ENCODE measurements at places on chromosomes 11 and 22.
A peak's percentile ranks its signal among the peaks of the same experiment; 100 is the strongest.

DNA sequence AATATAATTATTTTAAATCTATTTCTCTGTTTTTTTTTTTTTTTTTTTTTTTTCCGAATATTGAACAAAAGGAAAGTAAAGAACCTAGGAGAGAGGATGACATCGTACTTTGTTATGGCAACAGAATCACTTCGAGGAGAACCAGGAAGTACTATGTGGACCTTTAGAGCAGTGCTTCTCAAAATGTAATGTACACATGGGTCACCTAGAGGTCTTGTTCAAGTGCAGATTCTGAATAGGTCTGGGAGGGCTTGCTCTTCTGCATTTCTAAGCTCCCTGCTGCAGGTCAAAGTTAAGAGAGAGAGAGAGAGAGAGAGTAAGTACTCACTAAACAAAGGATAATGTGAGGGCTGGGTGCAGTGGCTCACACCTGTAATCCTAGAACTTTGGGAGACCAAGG lies 419.5 kb upstream of the TENM4 start:
- DNase-seq: no peak

DNA sequence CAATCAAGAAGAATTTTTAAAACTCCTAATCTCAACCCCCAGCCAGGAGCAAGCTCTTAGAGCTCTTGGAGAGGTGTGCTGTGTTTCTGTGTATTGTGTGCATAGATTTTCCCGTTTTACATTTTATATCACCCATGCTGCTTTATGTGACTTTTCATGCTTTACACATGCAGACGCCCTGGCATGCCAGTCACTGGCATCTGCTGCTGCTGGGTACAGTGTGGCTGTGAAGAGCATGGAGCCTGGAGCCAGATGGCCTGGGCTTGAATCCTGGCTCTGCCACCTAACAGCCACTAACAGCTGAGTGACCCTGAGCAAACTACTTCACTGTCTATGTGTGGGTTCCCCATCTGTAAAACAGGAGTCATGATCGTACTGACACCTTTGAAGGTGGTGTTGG lies 23.1 kb downstream of the POLR3H start:
- DNase-seq: no peak

DNA sequence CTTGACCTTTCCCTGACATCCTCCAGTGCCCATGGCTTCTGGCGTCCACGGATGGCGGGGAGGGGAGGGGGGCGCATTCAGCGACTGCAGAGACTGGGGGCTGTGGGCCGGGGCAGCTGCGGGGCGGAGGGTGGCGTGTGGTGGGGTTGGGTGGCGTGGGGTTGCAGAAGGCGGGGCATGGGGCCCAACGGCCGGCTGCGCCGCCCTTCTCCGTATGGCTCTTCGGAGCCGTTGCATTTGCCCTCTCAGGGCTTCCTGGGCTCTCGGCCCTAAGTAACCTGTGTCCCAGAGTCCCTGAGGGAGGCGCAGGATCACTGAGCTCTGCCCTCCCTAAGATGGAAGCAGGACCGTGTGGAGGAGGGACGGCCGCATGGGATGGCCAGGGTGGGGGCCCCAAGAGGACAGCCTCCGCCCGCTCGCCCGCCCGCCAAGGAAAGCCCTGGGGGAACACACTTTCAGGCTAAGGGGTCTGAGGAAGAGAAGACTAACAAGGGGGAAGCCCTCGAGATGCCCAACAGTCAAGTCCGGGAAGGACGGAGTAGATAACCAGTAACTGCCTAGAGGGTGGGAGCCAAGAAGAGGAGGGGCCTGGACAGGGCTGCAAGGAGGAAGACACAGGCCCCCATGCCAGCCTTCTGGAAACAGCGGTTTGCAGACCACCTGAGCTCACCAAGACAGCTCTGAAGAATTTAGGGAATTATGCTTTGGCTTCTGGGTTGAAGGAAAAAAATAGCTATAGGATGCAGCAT lies 9.2 kb upstream of the AIFM3 start:
- DNase-seq: peak; percentile 57

DNA sequence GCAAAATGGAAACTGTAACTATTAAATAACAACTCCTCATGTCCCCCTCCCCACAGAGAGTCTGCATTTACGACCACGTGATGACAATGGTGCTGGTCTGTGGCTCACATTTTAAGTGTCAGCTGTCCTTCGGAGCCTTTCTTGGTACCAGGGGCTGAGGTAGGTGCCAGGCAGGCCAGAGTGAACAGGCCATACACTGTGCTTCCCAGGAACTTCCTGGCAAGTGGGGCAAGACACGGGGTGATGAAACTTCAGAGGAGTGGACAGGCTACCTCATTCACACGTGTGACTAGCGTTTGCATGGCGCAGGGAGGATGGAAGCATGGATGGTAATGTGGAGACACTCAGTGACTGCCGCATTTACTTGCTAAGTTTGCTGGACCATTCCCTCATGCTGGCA lies 10.4 kb upstream of the YPEL1 start:
- DNase-seq: no peak

GRCh38 chr11:44814881-44815592 lies 88.3 kb downstream of the TSPAN18 start:
- no peak for DNase-seq

DNA sequence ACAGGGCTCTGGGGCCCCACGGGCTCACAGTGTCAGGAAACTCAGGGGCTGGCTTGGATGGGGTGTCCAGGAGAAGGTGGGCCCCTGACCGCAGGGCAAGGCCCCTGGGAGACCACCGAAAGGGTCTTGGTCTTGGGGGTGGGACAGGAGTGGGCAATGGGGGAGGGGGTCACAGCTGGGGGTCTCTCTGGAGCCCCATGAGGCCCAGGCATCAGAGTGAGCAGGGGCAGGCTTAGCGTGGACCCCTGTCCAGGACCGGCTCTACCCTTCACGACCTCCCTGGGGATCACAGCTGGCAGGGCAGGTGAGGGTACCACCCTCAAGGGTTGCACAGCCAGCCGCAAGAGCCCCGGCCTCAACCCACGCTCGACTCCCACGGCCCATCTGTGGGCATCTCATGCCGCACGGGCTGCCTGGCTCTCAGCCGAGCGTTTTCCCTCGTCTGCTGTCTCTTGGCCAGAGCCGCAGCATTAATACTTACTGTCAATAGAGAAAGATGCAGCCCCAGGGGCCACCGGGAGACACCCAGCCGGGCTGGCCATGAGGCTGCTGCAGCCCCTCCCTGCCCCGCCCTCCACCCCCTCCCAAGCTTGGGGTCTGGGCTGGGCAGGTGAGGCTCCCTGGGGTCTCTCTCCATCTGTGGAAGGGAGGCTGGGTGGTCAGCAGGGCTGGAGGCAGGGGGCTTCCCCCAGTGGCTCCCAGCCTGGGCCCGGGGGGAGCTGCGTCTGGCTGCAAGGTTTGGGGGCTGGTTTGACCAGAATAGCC lies 662 bp downstream of the MUC5B start:
- no peak for DNase-seq

DNA sequence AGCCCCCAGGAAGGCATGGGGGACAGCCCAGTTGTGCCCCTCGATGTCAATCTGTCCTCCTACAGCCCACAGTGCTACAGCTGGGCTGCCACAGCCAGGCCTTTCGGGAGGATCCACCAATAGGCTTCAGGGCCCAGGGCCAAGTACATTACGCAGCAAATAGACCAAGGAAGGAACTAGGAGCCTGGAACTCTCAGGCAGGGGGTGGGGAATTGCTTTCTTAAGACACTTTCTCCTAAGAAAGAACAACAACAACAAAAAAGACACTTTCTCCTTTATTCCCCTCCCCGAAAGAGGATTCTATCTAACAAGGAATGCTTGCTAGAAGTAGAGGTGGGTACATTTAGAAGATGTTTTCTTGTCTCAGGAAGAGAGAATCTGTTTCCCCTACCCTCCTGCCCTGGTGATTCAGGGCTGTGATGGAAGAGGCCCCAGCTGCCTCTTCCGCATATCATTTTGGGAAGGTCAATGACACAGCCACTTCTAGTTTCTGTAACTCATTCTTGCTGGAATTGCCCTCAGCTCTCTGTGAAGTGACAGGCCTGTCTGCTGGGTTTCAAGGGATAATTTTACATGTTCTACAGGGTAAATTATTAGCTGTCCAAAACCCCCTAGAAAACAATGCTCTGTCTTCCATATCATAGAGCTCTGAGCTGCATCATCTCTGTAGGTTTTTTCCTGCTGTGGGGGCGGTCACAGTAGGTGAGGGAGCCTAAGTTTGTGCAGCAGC lies 6.0 kb upstream of the MALAT1 start:
- peak; percentile 79 for DNase-seq

- no peak for DNase-seq
Observed at GRCh38 chr11:65383778-65384177, 1.3 kb upstream of the SLC25A45 start.

- peak; percentile 61 for DNase-seq
Observed at GRCh38 chr11:118263695-118264568, at the start of gene MPZL2. TSS of gene MPZL2 (minus strand) at chr11:118264297. CDS start at chr11:118264153, 144 bp downstream.

DNA sequence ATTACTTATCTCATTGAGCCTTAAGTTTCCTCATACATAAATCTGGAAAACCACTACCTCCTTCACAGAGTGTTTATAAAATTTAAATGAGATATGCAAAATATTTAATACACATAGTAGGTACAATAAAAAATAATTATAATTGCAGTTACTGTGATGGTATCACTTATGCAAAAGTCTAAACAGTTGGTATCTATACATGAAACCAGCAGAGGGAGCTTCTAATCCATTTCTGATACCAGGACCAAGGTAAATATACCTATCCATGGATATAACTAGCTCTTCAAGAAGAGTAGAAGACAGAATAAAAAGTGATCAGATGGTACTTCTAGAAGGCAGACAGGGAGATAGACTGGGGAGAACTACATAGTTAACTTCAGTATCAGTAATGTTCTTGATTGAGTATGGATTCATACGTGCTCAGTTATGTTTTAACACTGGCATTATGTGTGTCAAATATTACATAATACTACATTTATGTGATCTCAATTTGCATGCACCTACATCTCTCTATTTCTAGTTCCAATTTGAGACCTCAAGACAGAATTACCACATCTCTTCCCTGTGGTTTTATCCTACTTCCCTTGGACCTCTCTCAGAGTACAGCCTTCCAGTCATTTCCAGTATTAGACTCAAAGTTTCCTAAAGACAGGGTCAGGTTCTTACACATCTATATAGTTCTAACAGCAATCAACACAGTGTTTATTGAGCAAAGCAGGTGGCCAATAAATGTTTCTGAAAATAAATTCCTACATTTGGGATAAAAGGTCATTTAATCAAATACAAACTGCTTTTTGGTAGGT lies 13.7 kb upstream of the TSG101 start:
- DNase-seq: peak; percentile 35

DNA sequence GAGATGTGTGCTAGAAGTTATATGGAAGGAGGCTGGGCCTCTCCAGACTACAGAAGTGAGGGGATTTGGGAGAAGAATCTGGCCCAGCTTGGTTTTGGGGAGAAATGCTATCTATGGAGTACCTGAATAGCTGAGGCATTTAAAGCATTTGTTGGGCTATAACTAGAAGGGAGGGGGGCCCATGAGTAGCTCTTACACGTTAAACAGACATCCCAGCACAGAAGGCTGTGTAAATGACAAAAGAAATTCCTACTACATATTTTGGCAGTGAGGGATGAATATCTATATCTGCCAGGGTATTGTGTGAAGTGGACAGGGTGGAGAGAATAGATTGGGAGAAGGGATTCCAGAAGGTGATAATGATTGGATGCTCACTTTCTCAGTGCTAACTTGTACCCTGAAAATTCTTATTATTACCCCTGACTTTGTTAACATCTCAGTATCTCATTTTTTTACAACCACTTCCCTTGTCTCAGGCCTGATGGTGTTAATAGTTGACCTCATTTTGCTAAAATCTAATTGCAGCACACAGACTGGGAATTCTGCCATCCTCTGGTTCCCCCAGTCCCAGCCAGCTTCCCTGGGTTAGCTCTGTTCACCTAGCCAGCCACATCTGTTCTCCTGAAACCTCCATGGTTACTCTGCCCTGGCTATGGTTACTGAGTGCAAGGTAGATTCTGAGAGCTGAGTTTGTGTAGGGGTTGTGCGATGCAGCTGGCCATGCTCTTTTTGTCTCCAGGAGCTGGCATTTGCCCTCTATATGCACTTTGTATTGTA lies 28.8 kb upstream of the RRM1 start:
- DNase-seq: no peak

GRCh38 chr11:75337195-75337654 lies 14.2 kb downstream of the ARRB1 start:
- no peak for DNase-seq

DNA sequence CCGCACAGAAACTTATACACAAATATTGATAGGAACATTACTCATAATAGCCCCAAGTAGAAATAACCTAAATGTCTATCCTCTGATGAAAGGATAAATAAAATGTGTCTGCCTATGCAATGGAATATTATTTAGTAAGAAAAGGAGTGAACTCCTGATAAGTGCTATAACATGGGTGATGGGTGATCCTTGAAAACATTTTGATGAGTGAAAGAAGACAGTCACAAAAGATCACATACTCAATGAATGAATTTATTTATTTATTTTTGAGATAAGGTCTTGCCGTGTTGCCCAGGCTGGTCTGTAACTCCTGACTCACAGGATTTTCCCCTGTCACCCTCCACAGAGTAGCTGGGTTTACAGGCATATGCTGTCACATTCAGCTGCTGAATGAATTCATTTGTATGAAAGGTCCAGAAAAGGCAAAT lies 17.3 kb downstream of the RNF121 start:
- no peak for DNase-seq

DNA sequence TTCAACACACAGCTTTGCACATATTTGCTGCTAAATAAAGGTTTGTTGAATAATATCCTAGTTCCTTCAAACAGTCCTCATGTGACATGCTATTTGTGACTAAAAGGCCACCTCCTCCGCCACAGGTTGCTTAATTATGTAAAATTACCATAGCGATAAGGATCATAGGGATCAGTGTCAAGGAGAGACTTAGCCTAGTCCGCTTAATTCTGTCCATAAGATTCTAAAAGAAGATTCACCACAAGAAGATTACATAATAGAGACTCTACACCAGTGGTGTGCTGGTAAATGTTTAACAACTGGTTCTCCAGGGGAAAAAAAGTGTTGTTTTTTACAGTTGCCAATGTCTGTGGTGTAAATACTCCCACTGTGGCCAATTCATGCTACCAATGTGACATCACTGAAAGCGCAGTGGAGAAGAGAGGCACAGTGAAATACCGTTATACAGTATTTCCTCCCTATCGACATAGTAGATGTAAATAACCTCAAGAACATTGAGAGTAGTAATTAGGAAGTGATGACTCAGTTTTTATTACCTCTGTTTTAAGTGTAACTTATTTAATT lies 4.2 kb upstream of the CHRDL2 start:
- no peak for DNase-seq

GRCh38 chr11:84250834-84251613 lies 964.9 kb upstream of the CCDC90B start:
- DNase-seq: no peak

- no peak for DNase-seq
Observed at GRCh38 chr11:96642583-96642982, 252.8 kb downstream of the JRKL start.

DNA sequence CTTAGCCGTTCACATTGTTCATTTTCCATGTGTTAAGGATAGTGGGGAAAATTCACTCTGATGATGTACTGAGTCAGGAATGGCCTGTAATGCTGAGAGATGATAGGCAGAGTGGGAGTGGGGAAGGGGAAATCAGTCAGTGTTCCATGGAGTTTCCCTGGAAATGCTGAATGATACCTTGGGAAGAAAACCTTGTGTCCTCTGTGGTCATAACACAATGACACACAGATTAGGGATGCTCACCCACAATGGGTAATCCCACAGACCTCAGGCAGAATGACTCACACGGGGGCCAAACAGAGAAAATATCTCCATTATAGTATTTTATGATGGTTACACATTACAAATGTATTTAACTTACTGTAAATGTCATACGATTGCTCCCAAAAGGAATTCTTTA lies 118.0 kb downstream of the SNX19 start:
- DNase-seq: no peak

Data from KBM-7 (cell line).